GM12878 (cell line): ENCODE measurements at places on chromosomes 4 and X. TPM values are rescaled to one million over a fixed set of nuclear protein-coding genes. Genes with fewer than 3 reads are reported as not detected.

DNA sequence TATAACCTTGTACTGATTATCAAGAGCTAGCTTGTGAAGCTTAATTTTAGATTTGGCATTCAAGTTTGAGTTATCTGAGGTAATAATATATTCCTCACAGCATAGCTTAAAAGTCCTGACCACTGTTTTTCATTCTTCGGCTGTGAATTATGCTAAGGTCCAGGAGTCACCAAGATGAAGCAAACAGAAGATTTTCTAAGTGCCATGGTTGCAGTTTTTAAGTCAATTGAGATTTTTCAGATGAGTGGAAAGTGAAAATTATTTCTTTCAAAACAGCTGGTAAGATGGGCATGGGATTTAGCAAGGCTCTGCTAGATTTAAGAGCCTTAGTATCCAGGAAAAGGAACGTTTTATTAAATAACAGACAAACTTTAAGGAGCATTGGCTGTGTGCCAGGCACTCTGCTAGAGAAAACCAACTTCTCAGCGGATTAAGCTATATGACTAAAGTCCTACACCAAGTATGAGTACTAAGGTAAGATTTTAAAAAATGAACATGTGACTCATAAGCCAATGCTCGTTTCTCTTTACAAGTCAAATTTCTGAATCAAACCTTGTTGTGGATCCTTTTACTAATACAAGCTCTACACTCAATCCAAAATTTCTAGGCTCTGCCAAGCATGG is 149.9 kb upstream of the IL15 start:
- H3K36me3 ChIP-seq, result no peaks in the 10 kb centered on the region
- H3K27ac ChIP-seq, result no peak overlapping the region
- H3K4me1 ChIP-seq, result no peaks in the 10 kb centered on the region
- H3K4me3 ChIP-seq, result no peak overlapping the region
- H3K27me3 ChIP-seq, result no peaks in the 10 kb centered on the region

GRCh38 chr4:106594291-106594952 is 225.8 kb upstream of the GIMD1 start:
- no peaks in the 10 kb centered on the region for H3K27me3 ChIP-seq
- no peak overlapping the region for H3K27ac ChIP-seq
- H3K4me1 ChIP-seq, result no peaks in the 10 kb centered on the region
- DNase-seq, result no peak
- no peaks in the 10 kb centered on the region for H3K36me3 ChIP-seq
- H3K4me3 ChIP-seq, result no peak overlapping the region

DNA sequence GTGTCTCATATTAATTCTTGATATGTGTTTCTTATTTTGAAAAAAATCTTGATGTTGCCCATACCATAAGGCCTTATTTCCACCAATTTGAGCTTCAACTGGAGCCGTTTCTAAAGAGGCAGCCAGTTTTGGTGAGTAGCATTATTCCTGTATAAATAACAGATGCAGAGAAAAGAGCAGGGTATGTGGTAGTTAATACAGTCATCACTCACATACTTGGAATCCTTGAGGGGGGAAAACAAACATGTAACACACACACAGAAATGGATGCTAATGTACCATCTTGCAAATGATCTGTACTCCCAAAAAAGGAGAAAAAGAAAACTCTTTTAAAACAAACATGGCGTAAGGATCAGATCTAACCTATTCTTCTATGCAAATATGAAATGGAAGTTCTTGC is 389.7 kb downstream of the GPM6A start:
- no peak overlapping the region for H3K4me3 ChIP-seq
- H3K27ac ChIP-seq, result no peak overlapping the region
- no peaks in the 10 kb centered on the region for H3K36me3 ChIP-seq
- no peaks in the 10 kb centered on the region for H3K4me1 ChIP-seq

DNA sequence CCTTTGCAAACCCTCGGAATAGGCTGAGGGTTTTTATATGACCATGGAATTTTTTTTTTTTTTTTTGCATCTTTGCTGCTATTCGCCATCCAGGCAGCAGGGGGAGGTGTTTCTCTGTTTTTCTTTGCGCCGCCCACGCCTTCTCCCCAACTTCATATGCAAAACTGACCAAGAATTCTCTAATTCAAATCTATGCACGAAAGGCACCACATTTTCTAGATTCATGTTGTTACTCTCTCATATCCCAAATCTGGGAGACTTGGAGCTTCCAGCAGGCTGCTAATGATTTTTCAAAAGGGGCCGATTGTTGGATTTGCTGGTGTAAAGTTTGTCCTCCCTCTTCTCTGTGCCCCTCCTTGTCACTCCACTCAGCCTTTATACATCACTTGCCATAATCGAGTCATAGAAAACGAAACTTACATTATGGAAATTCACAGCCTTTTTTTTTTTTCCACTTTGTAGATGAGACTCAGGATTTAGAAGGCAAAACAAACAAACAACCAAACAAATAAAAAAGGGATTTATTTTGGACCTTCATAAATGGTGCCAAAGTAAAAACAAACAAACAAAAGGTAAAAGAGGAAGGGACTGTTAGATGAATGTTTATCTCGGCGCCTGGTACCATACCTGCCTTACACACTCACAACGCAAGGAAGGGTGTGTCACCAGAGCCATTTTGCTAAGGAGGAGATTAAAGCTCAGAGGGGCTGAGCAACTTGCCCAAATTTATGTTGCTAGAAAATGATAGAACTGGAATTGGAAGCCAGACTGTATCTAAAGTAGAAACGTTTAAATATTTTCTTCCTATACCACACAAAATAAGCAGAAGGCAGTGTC is 29.3 kb upstream of the BOD1L1 start:
- no peaks in the 10 kb centered on the region for H3K27me3 ChIP-seq
- peak; percentile 43 for DNase-seq
- H3K36me3 ChIP-seq, result no peaks in the 10 kb centered on the region
- H3K27ac ChIP-seq, result no peak overlapping the region
- peak overlapping the region; percentile 66 for H3K4me3 ChIP-seq
- no peaks in the 10 kb centered on the region for H3K4me1 ChIP-seq

- no peaks in the 10 kb centered on the region for H3K36me3 ChIP-seq
- H3K27ac ChIP-seq, result no peak overlapping the region
- H3K4me3 ChIP-seq, result no peak overlapping the region
- H3K27me3 ChIP-seq, result no peaks in the 10 kb centered on the region
- H3K4me1 ChIP-seq, result no peaks in the 10 kb centered on the region
Observed at GRCh38 chr4:183183906-183184535, 85.0 kb downstream of the WWC2 start.

DNA sequence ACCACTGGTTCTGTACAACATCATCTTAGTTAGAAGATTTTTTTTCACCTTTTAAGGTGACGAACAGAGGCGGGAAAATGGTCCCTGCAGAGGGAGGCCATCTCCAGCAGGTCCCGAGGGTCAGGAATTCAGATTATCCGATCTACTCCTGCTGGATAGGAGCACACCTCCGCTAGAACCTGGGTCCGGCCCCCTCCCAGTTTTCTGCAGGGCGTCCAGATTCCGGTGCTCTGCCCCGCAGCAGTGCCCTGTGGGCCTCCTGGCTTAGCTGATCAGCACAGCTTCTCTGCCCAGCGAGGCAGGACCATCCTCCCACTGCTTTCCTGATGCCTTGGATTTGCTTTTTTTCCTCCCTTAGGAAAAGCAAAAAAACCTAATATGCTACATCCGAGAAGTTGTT is 2.3 kb downstream of the TBL1X start:
- no peak overlapping the region for H3K4me3 ChIP-seq
- H3K27me3 ChIP-seq, result no peaks in the 10 kb centered on the region
- DNase-seq, result no peak
- peaks cover 14% of the 10 kb centered on the region for H3K4me1 ChIP-seq
- no peaks in the 10 kb centered on the region for H3K36me3 ChIP-seq

DNA sequence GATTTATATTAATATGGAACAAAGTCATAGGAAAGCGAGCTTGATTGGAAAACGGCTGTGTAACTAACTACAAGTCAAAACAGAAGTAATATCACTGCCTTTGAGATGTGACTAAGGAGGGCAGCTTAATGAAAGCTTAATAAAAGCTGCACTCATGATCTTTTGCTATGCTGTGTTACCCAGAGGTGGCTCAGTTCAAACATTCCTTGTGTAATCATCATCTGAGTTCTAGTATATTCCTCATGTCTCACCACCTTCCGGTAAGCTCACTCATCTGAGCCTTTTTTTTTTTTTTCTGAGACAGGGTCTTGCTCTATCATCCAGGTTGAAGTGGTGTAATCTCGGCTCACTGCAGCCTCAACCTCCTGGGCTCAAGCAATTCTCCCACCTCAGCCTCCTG is 5.0 kb downstream of the GRPEL1 start:
- no peaks in the 10 kb centered on the region for H3K27me3 ChIP-seq
- H3K4me1 ChIP-seq, result peaks cover 18% of the 10 kb centered on the region
- H3K27ac ChIP-seq, result no peak overlapping the region

DNA sequence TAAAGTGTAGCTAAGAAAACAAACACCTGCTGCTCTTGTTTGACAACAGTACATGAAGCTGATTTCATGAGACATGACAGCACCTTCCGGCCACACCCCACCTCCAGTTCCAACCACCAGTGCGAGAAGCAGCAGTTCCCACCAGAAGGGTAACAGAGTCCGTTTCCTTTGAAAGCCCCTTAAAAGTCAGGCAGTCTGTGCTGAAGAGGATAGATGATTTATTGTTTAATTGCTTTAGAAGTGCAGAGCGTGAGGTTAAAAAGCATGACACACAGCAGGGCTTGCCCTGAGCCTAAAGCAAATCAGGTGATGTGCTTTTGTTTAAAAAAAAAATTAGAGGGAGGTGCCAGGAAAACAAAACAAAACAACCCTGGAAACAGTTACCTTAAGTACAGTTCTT is 82.6 kb downstream of the HADH start:
- no peaks in the 10 kb centered on the region for H3K4me1 ChIP-seq
- no peaks in the 10 kb centered on the region for H3K36me3 ChIP-seq
- no peak overlapping the region for H3K27ac ChIP-seq
- DNase-seq, result peak; percentile 38
- no peak overlapping the region for H3K4me3 ChIP-seq

DNA sequence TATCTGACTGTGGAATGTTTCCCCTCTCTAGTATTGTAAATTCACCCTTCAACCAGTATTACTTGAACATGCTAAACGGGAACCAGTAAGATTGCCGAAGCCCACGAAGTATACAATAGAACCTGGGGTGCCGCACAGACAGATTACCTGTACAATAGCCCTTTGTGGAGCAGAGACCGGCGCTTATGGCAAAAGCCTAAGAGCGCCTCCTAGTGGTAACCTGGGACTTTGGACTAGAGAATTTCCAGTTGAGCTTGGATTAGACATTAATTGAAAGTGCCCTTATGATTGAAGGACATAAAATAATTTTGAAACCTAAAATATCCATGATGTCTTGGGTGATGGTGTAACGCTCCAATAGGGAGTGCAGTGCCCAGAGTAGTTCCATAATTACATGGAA is 14.1 kb downstream of the ZNF157 start:
- no peak overlapping the region for H3K4me3 ChIP-seq
- no peak overlapping the region for H3K27ac ChIP-seq
- H3K4me1 ChIP-seq, result no peaks in the 10 kb centered on the region

DNA sequence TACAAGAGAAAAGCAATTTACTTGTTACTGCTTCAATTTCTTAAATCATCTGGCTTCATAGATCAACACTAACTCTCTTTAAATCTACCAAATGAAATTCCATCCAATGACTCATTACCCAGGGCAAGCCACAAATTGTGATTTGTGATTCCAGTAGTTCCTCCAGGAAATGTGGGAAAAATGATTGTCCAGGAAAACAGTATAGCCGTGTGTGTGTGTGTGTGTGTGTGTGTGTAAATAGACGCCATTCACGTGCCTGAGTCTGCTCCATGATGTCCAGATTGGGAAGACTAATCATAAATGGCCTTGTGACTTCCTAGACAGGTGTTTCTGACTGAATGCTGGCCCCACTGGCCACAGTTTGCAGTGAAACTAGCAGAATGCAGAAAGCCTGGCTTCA is 121.3 kb downstream of the HS6ST2 start:
- H3K36me3 ChIP-seq, result no peaks in the 10 kb centered on the region
- no peak overlapping the region for H3K4me3 ChIP-seq
- no peaks in the 10 kb centered on the region; the same call in none of the 2 replicates for H3K27me3 ChIP-seq
- no peak overlapping the region for H3K27ac ChIP-seq

DNA sequence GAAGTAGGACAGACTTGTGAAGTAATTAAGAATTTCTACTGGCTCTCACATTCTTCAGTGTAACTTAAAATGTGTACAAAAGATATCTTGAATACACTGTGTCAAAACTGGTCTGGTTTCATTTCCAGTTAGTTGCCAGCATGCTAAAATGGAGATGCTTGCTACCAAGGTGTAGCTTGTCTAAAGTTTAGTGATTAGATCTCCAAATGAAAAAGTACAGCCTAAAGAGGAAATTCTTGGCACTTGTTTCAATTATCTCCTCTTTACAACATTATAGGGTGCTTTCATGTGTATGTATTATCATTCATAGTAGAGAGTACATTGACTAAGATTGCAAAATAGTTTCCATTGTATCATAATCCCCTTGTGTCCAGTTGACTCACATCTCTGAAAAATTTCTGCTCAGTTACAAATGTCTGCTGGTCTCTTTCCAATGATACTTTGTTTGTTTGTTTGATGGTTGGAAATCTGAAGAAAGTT is 97.3 kb upstream of the SPRY1 start:
- no peak overlapping the region for H3K27ac ChIP-seq
- no peak for DNase-seq
- H3K36me3 ChIP-seq, result no peaks in the 10 kb centered on the region
- H3K27me3 ChIP-seq, result no peaks in the 10 kb centered on the region
- H3K4me1 ChIP-seq, result no peaks in the 10 kb centered on the region
- no peak overlapping the region for H3K4me3 ChIP-seq

- H3K27me3 ChIP-seq, result no peaks in the 10 kb centered on the region
- no peak overlapping the region for H3K27ac ChIP-seq
- no peak for DNase-seq
- H3K36me3 ChIP-seq, result no peaks in the 10 kb centered on the region
Observed at GRCh38 chr4:163815776-163816175, 321.3 kb downstream of the TMA16 start.

- H3K27me3 ChIP-seq, result no peaks in the 10 kb centered on the region
- H3K36me3 ChIP-seq, result no peaks in the 10 kb centered on the region
- peak overlapping the region; percentile 11; the same call in 1 of the 2 replicates for H3K4me3 ChIP-seq
- H3K4me1 ChIP-seq, result peaks cover 5% of the 10 kb centered on the region; the same call in 1 of the 2 replicates
- no peak for DNase-seq
- H3K27ac ChIP-seq, result no peak overlapping the region
Observed at GRCh38 chrX:2782171-2782570, 30.3 kb downstream of the XG start.

- H3K27ac ChIP-seq, result no peak overlapping the region
- H3K36me3 ChIP-seq, result no peaks in the 10 kb centered on the region
- no peaks in the 10 kb centered on the region for H3K4me1 ChIP-seq
- no peaks in the 10 kb centered on the region for H3K27me3 ChIP-seq
- no peak for DNase-seq
Observed at GRCh38 chr4:180688480-180688879, 1554.7 kb upstream of the TENM3 start.

DNA sequence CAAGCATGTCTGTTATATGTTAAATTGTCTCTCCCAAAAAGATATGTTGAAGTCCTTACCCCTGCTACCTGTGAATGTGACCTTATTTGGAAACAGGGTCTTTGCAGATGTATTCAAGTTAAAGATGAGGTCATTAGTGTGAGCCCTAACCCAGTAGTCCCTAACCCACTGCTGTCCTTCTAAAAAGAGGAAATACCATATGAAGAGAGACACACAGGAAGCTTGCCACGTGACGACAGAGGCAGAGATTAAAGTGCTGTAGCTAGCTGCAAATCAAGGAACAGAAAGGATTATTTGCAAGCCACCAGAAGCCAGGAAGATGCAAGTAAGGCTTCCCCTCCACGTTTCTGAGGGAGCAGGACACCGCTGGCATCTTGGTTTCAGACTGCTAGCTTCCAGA is 150.1 kb downstream of the HNRNPD start:
- DNase-seq, result no peak
- H3K4me3 ChIP-seq, result no peak overlapping the region
- no peak overlapping the region for H3K27ac ChIP-seq
- no peaks in the 10 kb centered on the region for H3K4me1 ChIP-seq

The NPY2R gene
- total RNA-seq, result not detected in 2 replicates

The TMPRSS11A gene
- total RNA-seq, result not detected in 2 replicates

The GPC4 gene
- 0.31 and 0.32 TPM in 2 replicates for total RNA-seq

The ZFX gene
- total RNA-seq, result 36.7 and 40.9 TPM in 2 replicates

The DNASE1L1 gene
- 13.5 and 14.6 TPM in 2 replicates for total RNA-seq

The NEIL3 gene
- 7.6 and 7.9 TPM in 2 replicates for total RNA-seq

The DMP1 gene
- total RNA-seq, result not detected in 2 replicates

The SHISA3 gene
- total RNA-seq, result 6.3 and 6.6 TPM in 2 replicates
